ENCODE measurements at places on chromosomes 6 and 20.
A peak's percentile ranks its signal among the peaks of the same experiment; 100 is the strongest.

DNA sequence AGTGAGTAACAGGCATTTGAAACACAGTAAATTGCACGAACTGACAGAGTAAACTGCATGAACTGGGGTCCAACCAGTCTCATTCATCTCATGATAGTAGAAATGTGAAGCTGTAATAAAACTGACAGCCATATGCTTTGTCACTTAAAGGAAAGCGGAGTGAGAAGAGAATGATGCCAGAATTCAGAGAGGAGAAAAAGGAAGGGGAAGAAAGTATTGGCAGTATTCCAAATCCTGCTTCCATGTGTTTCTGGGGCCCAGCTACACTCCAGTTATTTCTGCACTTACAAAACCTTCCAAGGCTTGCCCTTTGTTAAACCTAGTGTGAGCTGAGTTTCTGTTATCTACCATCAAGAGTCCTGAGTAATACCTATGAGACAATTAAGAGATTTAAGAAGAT, 17.2 kb downstream of the SNX14 start:
- DNase-seq = no peak

DNA sequence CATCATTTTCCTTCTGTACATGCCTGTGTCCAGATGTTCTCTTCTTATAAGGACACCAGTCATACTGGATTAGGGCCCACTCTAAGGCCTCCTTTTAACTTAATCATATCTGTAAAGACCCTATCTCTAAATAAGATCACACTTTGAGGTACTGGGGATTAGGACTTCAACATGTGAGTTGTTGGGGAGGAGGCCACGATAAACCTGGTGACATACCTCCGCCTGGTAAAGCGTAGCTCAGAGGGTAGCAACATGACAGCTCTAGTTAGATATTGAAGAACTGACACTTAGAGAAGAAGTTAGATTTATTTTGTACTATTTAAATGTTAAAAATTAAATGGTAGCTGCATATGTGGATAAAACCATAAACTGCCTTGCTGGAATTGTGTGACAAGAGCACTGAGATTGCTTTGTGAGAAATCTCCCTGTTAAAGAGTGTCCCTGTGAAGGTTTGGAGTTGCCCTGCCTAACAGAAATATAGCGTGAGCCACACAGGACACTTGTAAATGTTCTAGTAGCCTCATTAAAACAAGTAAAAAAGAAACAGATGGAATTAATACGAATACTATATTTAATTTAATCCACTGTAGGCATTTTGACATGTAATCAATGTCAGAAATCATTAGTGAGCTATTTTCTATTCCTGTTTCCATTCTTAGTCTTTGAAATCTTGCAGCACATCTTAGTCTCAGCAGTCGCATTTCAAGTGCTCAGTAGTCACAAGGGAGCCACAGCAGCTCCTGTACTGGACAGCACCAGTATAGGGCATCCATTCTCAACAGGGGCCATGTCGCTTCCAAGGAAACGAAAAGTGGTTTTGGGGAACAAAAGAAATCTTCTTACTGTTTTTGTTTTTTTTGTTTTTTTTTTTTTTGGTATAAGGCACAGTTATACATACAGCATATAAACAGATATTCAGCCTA, 13.4 kb downstream of the PLCB1 start:
- DNase-seq = no peak

DNA sequence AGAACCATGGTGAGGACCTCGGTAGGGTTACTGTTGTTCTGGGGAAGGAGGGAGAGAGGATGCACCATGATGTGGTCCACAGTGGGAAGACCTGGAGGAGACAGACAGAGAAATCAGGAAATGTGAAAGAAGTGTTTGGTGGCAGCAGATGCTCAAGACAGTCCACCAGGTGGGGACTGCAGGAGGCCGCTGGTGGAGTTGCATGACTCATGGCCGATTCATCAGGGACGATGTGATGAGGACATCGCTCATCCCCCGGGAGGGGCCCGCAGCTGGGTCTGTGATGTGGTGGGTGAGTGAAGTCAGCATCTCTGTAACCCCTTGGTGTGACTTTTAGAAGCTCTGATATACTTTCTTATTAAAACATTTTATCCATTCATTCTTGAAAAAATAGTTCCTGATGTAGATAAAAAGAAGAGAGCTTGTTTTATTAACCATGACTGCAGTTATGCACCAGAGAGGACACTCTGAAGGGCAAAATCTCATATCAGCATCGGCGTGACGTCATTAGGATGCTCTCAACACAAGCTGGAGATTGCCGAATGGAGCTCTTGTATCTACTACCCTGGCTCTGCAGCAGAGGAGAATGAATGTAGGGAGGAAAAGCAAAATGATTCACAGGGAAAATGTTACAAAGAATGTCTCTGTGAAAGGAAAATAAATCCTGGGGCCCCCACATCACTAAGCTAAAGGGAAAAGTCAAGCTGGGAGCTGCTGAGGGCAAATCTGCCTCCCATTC, 71.2 kb downstream of the RAMACL start:
- DNase-seq = peak; percentile 79

DNA sequence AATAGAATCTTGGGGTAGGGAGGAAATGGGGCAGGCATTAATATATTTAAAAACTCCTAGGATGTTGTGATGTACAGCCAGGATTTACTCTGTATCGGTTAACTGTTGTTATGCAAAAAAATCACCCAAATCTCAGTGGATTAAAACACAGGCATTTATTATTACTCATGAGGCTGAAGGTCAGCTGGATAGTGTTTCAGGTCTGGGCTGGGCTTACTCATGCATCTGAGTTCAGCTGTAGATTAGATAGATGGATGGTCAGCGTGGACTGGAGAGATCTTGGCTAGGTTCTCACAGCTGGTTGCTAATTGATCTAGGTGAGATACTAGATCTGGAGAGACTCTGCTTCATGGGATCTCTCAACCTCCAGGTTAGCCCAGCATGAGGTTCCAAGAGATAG, 131.4 kb downstream of the BTBD3 start:
- DNase-seq = no peak

DNA sequence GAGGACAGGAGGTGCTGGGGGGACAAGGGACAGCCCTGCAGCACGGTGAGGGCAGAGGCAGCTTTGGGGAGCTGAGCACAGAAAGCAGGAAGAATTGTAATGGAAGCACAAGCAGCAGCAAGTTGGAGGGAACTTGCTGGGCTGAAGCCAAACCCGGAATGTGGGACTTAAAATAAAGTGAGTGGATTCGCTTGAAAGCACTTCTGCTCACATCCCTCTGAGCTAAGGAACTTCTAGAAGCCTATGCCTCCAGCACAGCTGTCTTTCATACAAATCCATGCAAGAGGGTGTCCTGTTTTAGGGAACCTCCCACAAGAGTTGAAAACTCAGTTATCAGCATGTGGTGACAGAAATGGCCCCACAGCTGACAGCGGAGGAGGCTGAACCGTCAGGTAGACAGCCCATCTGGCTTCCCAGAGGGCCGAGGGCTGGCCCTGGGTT, 71.4 kb upstream of the MLN start:
- DNase-seq = no peak

- no peak for DNase-seq
These were observed 3.2 kb upstream of the EEF1A2 start for GRCh38 chr20:63501818-63502670.

GRCh38 chr20:15515691-15516090, 1057.6 kb downstream of the KIF16B start:
- DNase-seq = no peak

Data from AG10803 (cell line).